ENCODE measurements at places on chromosomes 16 and 17. TPM values are rescaled to one million over a fixed set of nuclear protein-coding genes. Genes with fewer than 3 reads are reported as not detected.
A peak's percentile ranks its signal among the peaks of the same experiment; 100 is the strongest.

DNA sequence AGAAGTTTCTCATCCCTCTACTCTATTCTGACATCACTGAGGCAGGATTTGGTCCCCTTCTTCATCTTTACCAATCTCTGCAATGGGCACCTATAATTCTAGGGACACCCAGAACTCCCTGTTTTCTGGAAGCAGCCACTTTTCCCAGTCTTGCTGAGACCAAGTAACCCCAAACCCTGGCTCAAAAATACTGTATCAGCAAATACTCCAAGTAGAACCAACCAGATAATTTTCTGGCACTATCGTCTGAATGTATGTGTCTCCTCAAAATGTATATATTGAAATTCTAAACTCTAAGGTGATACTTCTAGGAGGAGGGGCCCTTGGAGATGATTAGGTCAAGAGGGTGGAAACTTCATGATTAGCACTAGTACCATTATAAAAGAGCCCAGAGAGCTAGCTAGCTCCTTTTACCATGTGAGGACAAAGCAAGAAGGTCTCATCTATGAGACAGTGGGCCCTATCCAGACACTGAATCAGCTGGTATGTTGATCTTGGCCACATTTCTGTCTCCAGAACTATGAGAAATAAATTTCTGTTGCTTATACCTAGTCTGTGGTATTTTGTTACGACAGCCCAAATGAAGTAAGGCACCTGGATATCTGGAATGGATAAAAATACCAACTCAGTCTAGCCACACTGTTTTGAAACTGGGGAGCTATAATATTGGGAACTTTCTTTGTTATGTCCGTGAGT, 464.4 kb downstream of the CDH11 start:
- no peak for DNase-seq

Gene EPOP
- total RNA-seq, result 3.9 TPM

DNA sequence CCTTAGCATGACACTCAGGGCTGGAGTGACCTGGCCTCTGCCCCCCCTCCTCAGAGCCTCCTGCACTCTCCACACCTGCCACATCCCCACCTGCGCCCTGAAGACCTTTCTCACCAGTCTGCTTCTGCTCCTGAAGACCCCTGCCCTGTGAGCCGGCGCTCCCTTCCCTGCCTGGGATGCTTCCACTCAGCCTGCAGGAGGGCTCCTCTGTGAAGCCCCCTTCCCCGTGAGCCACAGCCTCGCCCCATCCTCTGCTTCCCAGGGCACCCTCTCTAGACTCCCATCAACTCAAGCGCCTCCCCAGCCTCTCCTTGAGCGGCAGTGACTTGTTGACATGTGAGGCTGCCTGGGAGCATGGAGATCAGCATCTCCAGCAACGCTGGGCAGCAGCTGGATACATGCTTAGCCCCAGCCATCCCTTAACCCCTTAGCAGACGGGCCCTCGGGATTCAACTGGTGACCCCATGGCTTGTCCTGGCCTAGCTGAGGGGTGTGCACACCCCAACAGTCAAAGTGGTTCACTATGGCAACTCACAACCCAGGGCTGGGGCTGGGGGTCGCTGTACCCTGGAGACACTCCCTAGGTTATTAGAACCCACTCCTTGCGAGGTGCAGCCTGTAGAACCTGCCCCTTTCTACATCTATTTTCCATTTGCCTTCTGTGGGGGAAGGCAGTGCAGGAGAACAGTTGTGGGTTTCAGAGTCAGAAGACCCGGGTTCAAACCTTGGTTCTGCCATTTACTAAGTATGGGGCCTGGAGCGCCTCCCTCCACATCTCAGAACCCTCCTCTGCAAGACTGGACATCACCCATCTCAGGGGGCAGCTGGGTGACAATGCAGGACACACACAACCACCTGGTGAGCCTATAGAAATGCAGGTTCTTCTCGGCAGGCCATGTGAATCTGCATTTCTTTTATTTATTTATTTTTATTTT, 21.5 kb downstream of the TMEM235 start:
- DNase-seq, result peak; percentile 20

Gene SAMD14
- total RNA-seq, result 2.1 TPM

- no peak for DNase-seq
These were observed 481 bp downstream of the LYRM1 start for GRCh38 chr16:20901068-20901435.

- DNase-seq, result no peak
These were observed 11.9 kb downstream of the ITGAM start for GRCh38 chr16:31271621-31272190.

GRCh38 chr16:7097518-7097917, 235.1 kb upstream of the RBFOX1 start:
- DNase-seq, result no peak

GRCh38 chr16:87335625-87336433, 18.6 kb upstream of the C16orf95 start:
- DNase-seq, result no peak

GRCh38 chr17:80414508-80414802, 512 bp upstream of the ENDOV start:
- no peak for DNase-seq

GRCh38 chr17:82116246-82116645, 18.2 kb upstream of the FASN start:
- no peak for DNase-seq

GRCh38 chr16:8355675-8356074, 234.6 kb downstream of the TMEM114 start:
- DNase-seq, result no peak

Gene CTF1
- 6.8 TPM for total RNA-seq

- no peak for DNase-seq
These were observed 790.8 kb upstream of the SOX9 start for GRCh38 chr17:71330099-71330375.

Gene CMTM1
- 3.0 TPM for total RNA-seq

- DNase-seq, result no peak
These were observed 101.4 kb downstream of the PITPNC1 start for GRCh38 chr17:67478401-67479041.

DNA sequence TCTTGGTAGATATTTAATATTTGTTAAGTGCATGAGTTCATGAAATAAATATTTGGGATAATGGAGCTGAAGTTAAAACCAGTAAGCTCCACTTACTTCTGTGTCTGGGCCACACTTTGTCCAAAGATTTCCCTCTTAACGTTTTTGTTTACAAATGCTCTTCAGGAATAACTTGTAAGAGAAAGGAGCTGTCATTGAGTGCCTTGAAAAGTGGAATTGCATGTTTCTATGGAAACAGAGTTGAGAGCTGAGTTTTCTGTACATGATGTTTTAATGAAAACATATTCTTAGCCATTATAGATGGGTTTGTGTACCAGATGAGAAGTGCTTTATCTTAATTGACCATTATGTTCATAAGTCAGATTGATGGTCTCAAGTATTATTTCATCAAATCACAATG, 1045.4 kb upstream of the EEF2KMT start:
- no peak for DNase-seq

GRCh38 chr16:621526-622105, 9.2 kb upstream of the WFIKKN1 start:
- DNase-seq, result no peak

DNA sequence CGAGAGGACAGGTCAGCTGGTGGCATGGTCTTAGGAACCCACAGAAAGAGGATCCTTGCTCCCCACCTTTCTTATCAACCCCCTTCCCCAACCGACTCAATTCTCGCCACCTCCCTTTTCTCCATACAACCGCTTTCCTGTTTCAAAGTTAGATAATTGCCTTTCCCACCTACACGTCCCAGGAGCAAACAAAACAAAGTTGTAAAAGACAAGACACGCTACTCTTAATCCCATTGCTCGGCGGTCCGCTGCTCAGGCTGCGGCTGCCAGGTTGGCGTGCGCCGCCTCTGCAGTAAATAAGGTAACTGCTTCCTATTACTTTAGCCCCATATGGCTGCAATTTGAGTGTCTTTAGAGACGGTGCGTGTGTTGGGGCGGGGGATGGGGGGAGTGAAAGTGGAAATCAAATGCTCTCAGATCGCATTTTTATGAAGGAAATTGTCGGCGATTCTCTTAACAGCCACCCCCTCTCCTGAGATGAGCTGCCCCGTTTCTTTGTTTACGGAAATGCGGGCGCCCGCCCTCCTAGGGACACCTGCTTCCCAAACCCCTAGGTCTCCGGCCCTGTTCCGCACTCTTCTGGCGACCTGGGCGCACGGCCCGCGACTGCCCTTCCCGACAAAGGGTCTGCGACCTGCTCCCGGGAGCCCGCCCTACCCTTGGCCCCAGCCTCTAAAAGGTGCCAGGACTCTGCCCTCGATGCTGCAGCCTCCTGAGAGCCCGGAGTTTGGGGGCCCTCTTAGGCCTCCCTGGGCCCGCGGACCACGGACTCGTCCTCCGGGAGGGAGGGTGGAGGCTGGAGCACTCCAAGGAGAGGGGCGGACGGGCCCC, 3.7 kb upstream of the CBX8 start:
- DNase-seq, result no peak

Gene SLC52A1
- 0.10 TPM for total RNA-seq
